SJCRH30 (cell line): ENCODE measurements at places on chromosomes 2 and 18.

DNA sequence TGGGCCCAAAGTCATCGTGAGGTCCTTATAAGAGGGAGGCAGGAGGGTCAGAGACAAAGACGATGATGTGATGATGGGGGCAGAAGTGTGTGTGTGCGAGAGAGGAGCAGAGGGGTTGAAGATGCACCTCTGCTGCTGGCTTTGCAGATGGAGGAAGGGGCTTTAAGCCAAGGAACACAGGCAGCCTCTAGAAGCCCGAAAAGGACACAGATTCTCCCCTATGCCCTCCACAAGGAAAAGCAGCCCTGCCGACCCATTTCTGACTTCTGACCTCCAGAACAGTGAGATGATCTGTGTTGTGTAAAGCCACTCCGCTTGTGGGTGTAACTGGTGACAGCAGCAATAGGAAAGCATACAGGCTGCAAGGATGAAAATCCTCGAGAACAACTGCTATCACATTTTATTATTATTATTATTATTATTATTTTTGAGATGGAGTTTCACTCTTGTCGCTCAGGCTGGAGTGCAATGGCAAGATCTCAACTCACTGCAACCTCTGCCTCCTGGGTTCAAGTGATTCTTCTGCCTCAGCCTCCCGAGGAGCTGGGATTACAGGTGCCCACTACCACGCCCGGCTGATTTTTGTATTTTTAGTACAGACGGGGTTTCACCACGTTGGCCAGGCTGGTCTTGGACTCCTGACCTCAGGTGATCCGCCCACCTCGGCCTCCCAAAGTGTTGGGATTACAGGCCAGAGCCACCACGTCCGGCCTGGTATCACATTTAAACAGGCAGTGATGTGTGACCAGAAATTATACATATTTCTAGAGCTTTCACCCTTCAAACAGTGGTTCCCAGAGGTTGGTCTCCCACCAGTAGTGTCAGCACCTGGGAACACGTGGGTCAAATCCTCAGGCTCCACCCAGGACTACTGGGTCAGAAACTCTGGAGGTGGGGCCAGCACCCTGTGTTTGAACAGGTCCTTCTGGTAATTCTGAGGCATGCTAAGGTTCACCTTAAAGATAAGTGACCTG lies 170.5 kb downstream of the TGIF1 start:
- no peak for DNase-seq

- no peak for DNase-seq
Observed at GRCh38 chr18:49082714-49083688, 132.2 kb upstream of the SMAD7 start.

DNA sequence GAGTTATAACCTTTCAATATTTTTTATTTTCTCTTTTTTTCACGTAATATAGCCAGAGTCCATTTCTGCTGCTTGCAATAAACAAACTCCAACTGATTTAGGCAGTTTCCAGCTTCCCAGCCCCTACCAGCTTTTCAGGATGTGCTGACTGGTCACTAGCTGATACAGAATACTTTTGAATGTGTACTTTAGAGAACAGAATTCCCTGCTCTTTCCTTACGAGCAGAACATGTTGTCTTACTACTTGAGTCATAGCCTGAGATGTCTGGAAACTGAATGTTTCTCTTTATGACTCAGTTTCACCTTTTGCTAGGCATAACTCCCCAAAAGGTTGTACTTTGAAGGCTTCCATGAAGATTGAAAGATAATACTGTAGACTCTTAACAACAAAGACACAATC lies 44.5 kb upstream of the KCNE4 start:
- no peak for DNase-seq

DNA sequence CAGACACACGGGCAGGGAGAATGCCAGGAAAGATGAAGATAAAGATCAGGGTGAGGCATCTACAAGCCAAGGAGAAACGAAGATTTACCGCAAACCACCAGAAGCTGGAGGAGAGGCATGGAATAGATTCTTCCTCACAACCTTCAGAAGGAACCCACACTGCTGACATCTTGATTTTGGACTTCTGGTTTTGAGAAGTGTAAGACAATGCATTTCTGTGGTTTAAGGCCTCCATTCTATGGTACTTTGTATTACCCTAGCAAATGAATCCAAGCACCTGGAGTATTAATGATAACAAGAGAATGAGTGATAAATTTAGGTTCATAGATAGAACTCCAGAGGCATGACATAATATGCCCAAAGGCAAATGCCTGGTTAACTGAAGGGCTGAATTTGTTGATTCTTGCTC lies 11.8 kb upstream of the FN1 start:
- DNase-seq, result no peak

DNA sequence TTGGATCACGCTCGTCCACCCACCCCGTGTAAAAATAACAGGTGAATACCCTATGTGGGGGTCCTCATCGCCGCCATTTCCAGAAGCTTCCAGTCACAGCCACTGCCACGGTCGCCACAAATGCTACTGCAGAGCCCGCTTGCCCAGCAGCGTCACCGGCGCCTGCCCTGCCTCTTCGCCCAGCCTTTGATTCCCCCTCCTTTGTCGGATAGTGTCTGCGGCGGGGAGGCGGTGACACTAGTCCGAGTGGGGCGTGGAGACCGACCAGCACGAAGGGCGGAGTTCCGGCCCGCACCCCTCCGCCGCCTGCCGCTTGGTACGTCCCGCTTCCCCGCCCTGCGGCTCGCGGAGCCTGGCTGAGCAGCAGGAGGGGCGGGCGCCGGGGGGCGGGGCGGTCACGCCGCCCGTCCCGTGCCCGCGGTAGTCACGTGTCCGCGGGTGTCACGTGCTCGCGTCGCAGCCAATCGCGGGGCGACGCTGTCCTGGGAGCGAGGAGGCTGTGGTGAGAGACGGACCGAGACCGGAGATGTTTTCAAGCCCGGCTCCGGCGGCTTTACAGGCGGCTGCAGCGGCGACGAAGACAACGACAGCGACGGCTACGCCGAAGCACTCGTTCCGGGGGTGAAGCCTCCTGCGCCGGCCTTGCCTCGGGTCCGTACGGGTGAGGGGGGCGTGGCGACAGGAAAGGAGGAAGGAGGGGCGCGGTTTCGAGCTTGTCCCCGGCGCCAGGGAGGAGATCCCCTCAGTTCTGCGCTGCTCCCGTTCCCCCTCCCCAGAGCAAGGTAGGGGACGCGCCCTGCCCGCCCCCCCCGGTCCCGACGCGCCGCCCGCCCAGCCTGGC lies at the start of gene ANKRD12:
Gene ANKRD12, plus strand, starts transcription at position 467 of the 841 bp plus-strand sequence. CDS start 45,652 bp downstream, outside the sequence.
- peak; percentile 88 for DNase-seq

DNA sequence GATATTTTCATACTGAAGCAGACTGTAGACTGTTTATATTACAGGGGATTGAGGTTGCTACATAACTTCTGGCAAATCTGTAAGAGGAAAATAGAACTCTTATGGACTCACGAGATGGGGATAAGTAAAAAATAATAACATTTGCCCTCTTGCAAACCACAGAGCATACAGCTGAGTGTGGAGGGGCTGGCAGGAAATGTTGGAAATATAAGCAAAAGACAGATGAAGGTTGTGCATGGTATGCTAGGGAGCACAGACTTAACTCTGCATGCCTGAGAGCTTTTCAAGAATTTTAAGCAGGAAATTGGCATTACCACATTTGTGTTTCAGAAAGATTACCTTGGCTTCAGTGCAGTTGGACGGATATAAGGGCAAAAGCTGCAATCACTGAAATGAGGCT lies 411.1 kb downstream of the RAD51AP2 start:
- peak; percentile 52 for DNase-seq
